ENCODE measurements at places on chromosomes 5 and 9.

DNA sequence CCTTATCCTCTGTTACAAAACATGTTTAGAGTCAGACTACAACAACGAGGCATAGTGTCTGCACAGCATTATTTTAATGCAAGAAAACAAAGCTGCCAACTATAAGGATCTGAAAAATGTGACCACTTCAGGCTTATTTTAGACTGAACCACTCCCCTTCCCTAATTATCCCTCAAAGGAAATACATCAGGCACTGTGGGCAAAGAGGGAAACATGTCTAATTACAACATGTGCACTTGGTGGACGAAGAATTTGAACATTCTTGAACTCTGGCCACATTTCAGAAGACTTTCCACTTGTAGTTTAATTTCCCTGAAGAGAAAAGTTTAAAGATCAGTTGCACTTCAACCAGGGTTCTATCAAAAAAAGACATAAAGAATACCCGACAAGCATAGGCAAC is 3.8 kb downstream of the MTMR12 start:
- no peak for DNase-seq

DNA sequence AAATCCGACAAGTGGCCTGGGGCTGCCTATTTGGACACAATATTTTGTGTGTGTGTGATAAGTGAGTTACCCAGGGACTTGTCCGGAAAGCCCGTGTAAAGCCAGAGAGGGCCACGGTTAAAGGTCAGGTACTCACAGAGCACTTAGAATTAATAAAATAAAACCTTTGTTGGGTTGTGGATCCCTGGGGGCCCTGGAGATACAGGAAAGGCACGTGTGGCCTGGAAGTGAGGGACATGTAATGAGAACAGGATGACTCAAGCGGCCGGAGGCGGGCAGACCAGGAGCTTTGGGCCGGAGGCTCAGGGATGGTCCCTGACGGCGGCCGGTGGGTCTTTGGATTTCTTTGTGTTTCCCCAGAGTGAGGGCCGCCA is 1.0 kb downstream of the DMRT2 start:
- DNase-seq: no peak

DNA sequence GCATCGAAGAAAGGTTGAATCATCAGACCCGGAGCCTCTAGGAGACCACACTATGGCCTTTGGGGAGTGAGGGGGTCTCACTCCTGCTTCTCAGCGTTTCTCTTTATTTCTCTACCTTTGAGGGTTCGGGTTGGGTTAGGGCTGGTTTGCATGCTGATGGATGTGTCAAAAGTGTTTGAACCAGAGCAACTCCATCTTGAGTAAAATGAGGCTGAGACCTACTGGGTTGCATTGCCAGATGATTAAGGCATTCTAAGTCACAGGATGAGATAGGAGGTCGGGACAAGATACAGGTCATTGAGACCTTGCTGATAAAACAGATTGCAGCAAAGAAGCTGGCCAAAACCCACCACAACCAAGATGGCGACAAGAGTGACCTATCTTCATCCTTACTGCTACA is 44.9 kb upstream of the TCF7 start:
- DNase-seq: no peak

DNA sequence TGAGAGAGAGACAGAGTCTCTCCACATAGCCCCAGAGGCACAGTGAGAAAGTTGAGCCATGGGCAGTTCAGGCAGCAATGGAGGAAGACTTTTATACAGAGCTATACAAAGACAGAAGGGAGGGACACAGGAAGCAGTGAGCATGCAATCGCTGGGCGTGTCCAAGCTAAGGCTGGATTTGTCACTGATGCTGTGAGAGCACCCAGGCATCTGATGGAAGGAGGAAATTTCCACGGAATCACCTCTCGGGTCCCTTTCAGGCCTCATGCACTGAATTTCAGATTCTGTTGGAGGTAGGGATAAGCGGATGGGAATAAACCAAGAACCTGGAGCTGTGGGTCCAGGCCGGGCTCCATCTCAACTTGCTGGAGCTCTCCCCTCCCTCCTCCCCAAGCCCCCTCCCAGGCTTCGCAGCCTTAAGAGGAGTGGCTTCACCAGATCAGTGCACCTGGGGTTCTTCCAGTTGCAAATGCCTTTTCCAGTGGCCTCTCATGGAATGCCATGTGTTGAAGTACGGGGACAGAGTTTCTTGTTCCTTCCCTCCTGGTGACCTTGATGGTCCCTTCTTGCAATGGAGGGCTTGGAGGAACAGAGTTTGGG is 114.8 kb upstream of the ALDH1B1 start:
- DNase-seq: no peak

DNA sequence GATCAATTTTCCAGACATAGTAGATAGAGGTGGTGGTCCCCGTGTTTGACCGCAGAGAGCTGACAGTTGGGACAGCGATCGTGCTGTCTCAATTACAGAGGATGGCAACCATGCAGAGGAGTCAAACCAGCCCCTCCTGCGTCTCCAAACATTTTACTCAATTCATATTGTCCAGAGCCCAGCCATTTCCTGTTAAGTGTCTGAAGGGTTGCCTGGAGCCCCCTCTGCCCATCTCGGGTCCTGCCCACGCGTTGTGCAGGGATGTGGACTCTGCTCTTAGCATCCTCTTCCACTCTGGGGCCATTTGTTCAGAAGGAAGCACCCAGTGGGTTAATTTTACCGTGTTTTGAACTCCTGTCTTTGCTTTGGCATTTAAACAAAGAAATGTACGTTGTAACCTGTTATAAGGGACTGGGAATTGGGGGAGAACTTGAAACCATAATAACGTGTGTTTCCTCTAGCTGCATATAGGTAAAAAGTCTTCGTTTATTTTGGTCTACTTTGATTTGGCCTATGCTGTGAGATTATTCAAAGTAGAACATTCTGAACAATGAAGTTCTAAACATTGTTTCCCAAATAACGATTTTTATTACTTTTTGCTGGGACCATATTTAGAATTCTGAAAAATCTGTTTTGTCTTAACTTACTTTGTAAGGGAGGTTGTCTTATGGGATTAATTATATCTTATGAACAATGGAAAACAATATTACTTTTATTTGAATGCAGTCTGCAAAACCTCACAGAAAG is 876 bp downstream of the EGFLAM start:
- no peak for DNase-seq

DNA sequence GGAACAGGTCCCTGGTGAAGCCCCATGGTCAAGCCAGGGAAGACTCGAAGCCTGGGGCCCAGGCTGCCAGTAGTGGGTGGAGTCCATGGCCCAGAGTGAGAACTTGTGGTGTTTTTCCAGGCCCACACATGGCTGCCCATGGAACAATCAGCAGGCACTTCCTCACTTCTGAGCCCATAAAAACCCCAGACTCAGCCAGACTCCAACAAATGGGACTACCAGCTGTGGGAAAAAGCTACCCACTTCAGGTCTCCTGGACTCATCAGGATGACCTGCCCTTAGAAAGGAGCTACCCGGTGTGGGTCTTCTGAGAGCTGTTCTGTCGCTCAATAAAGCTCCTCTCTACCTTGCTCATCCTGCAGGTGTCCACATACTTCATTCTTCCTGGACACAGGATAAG is 108.9 kb downstream of the ST8SIA4 start:
- DNase-seq: no peak

DNA sequence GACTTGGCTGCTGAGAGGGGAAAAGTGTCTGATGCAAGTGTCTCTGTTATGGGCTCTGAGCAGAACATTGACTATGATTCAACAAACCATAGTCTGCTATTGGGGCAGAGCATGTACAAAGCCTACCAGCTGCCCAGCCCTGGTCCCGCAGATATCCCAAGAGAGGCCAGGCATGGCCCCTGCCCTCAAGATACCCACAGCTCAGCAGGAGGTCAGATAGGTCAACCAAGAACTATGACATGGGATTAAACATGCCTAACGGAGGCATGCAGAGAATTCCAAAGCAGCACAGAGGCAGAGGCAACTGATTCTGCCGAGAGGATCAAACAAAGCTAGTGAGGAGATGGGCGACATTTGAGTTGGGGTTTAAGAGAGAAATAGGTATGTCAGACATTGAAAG is 39.9 kb upstream of the CPLX2 start:
- no peak for DNase-seq

DNA sequence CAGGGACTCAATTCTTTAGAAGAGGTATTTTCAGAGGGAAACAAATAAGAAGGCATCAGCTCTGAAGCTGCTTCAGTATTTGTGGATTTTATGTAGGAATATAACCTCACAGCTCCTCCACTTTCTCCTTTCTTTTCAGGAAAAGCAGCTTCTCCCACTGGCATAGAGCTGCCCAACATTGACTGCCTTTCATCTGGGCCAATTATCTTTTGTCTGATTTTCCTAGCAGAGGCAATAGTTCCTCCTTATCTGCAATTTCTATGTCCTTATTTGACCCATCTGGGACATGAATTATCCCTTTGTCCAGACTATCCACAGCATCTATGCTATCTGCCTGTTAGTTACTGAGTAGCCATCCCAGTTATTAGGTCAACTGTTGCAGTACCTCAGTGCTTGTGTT is 1671.2 kb upstream of the ACO1 start:
- no peak for DNase-seq

DNA sequence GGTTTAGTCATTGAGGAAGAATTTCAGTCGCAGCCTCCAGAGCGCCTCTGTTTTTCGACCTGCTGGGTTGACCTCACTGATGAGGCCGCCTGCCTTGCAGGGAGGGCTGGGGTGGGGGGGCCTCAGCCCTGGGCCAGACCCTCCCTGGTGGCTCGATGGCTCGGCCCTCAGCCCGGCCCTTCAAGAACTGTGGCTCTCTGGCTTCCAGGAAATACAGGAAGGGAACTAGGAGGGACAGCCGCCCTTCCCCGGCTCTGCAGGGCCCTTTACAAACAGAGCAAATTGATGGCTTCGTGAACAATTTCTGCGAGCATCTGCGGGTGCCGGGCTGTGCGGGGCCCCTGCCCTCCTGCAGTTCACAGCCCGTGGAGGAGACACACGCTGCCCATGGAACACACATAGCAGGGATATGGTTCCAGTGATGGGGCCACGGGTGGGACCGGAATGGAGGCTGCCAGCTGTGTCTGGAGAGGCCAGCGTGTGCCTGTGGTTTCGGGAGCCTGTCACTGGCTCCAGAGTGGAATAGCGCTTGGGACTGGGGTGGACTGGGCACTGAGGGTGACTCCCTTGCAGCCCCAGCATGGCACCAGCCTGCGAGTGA is 39.6 kb downstream of the COL5A1 start:
- DNase-seq: no peak

GRCh38 chr9:93776256-93776655 is 178.9 kb downstream of the BARX1 start:
- DNase-seq: no peak

- DNase-seq: no peak
These were observed 118.7 kb upstream of the WWC1 start for GRCh38 chr5:168172760-168173223.

DNA sequence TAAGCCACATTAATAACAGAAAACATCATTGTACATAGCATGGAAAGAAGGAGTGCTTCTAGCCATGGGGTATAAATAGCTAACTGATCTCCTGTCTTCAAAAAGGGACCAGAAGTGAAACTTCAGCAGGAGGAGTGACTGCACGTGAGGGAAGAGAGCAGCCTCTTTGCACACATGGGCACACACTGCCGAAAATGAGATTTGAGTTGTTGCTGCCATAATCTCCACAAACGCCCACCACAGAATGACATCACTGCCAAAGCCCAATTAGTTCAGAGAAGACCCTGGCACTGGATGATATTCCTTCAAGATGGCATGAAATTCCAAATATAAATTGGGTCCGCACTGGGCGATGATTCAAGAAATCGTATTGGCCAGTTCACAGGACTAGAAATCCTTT is 238.9 kb upstream of the NR4A3 start:
- DNase-seq: no peak

- DNase-seq: no peak
These were observed 64.0 kb upstream of the PLCXD3 start for GRCh38 chr5:41574391-41574790.

DNA sequence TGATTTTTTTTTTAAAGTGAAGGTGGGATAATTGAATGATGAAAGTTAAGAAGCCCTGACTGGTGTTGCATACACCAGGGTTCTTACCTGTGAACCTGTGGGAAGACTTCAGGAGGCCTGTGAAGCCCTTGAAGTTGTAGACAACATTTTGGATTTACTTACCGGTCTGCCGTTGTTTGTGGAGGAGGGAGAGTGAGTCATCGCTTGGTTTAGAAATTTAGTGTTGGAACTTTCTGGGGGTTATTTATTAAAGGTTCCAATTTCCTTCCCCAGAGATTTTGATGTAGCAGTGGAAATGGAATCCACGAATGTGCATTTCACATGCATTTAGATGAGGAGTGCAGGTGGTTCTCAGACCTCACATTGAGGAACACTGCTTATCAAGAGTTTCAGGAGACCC is 49.6 kb downstream of the ARHGAP26 start:
- DNase-seq: no peak

- DNase-seq: peak; percentile 17
These were observed at the start of gene PDGFRB for GRCh38 chr5:150155258-150156026. PDGFRB (minus strand) TSS chr5:150155845; CDS start chr5:150137047, 18,798 bp downstream.

GRCh38 chr5:29942089-29942488 is 1251.4 kb upstream of the CDH6 start:
- no peak for DNase-seq

- no peak for DNase-seq
These were observed 50.1 kb upstream of the RETREG1 start for GRCh38 chr5:16666883-16667398.

DNA sequence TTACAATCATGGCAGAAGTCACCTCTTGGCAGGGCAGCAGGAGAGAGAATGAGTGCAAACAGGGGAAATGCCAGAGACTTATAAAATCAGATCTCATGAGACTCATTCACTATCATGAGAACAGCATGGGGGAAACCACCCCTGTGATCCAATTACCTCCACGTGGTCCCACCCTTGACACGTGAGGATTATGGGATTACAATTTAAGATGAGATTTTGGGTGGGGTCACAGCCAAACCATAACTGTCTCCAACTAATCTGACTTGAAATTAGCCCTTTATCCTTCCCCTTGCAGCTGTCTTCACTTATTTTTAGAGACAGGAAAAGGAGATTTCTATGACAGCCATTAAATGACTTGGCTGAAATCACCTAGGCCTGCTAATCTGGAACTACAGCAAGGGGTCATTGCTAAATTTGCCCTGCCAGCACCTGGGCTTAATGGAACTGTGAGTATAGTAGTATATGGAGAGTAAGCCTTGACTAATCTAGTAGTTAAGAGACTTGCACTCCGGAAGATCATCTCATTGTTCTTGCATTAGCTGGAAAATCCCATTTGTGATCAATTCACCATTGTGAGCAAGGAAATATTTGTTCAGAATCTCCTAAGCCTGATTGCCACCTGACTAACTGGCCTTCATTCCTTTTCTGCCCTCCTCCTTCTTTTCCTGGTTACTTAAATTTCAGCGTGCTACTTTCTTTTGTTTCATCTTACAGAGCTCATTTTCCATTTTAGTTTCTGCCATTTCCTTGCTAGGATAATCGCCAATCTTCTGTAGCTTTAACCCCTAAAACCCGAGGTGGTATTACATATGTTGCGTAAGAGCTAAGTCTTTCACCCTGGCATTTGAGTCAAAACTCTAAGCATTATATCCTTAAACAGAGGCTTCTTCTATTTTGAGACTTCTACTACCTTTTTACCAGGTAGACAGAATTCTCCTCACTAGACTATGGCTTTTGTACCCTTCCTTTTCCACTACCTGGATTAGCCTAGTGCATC is 65.3 kb upstream of the RUSC2 start:
- no peak for DNase-seq

GRCh38 chr9:115883467-115884329 is 269.9 kb upstream of the PAPPA start:
- DNase-seq: no peak
